ENCODE measurements at places on chromosomes 7 and 10.

DNA sequence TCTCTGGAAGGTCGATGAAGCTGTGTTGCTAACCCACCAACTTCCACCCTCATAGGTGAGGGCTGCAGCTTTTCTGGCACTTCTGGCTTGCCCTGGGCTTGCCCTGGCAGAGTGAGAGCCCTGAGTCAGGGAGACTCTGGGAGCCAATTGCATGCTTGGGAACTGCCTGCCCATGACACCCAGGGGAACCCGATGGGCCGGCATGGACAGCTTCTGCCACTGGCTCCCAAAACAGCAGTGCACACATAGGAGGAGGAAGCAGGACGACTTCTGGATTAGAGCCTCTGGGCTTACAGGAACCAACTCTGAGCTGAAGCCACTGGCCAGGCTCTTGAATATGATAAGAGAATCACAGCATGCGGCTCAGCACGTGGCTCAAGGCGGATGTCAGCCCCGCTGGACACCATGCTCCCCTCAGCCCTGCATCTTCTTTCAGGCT is 135.2 kb upstream of the UNC5B start:
- DNase-seq: peak; percentile 5

DNA sequence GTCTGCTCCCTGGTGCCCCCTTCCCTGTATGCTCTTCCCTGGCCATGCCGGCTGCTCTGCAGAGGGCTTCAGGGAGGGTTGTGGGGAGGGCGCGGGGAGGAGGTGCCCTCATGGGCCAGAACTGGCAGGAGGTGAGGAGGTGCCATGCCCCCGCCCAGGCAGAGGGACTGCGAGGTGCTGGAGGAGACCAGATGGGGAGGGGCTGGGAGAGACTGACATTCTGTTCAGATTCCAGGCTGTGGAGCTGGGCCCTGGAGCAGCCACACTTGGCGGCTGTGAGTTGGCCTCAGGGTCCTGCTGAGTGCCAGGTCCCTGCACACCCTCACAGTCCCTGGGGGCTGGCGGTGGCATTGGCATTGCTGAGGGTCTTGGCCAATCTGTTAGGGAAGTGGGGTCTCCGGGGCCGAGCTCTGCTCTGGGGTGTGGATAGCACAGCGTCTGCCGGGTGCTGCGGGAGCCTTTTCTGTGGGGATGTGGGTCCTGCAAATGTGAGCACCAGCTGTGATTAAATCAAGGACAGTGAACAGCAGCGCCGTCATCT is 25.4 kb downstream of the INPP5A start:
- DNase-seq: no peak

GRCh38 chr10:111107023-111107422 is 30.2 kb downstream of the ADRA2A start:
- DNase-seq: no peak

DNA sequence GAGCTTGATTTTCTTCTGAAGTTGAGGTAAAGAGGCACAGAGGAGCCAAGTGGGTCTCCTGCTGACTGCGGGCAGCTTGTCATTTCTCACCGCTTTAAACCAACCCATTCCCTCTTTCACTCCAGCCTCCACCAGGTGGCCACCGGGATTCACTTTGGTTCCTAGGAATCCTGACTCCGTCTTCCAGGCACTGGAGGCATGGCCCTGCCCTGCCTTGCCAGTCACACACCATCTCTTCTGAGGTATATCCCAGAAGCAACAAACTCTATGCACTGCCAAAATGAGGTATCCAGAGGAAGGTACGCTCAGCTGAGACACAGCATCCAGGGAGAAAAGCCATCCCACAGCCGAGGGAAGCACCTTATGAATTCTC is 280.8 kb downstream of the TNS3 start:
- no peak for DNase-seq

DNA sequence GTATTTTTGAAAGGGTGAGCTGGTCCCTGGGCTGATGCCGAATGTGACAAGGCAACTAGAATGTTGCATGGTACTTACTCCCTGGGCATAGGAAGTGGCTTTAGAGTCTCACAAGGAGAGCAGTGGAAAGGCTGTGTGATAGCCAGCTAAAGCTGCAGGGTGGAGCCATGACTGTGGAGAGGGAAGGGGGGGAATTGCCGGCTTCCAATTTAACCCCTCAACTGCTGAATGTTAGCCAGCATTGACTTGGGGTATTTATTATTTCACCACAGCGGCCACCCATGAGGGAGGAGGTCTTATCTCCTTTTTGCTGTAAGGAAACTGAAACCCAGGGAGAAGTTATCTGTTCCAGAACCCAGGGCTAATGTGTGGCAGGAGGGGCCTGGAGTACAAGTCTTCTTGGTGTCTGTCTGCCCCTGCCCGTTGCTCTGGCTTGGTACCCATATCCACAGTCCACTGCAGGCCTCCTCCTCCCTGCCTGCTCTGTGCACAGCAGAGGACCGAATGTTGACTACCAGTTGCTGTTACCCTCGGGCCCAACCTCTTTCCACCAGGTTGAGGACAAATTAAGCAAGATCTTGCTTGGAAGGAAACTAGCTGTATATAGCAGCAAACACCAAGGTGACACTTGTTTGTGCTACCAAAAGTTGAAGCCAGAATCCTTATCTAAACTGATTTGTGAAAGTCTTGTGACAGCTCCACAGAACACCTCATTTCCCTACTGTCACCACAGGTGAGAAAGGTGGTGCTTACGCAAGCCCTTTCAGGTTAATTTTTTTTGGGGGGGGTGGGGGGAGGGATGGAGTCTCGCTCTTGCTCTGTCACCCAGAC is 37.6 kb downstream of the WBP1L start:
- peak; percentile 34 for DNase-seq

DNA sequence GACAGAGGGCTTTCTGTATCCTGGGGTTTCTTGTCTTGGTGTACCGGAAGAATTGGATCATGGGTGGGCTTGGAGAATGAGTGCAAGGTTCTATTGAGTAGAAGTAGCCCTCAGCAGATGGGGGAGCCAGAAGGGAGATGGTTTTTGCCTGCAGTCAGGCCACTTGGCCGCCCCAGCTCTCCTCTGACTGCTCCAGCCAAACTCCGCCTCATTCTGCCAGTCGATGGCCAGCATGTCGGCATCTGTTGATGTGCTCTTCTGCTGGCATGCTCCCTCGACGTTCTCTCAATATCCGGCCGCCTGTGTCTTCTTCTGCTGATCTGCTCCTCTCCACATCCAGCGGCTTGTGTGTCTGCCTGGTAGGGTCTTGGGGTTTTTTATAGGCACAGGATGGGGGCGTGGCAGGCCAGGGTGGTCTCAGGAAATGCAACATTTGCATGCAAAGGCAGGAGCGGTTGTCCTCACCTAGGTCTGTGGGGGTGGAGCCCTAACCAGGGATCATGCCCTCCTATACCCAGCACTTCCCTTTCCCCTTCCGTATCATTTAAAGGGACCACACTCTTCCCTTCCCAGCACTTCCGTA is 40.2 kb upstream of the TNS3 start:
- DNase-seq: no peak

DNA sequence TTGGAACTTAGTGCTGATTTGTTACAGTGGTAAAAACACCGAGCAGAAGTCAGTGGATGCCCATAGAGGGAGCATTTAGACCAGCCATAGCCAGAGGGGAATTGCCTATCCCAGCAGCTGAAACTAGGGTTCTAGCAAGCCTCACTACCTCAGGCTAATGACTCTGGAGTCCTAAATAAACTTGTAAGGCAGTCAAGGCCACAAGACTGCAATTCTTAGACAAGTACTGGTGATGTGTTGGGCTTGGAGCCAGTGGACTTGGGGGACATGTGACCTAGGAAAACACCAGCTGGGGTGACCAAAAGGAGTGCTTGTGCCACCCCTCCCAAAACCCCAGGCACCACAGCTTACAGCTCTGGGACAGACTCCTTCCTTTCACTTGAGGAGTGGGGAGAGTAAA is 209.0 kb downstream of the MAGI2 start:
- no peak for DNase-seq

DNA sequence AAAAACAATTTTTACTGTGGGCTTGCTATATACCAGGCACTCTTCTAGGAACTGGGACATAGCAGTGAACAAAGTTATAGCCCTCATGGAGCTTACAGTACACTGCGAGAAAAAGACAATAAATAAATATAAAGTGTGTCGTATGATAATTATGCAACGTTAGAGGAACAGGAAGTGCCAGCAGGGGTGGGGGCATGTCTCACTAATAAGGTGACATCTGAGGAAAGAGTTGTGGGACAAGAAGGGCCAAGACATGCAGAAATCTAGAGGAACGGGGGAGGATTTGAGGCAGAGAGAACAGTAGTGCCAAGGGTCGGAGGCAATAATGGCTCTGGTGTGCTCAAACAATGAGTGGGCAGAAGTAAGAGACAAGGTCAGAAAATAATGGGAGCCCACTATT is 52.8 kb downstream of the LMBR1 start:
- DNase-seq: no peak

GRCh38 chr10:130404476-130405055 is 268.4 kb downstream of the GLRX3 start:
- no peak for DNase-seq

- DNase-seq: no peak
Measured at GRCh38 chr7:21191321-21192073, 236.4 kb upstream of the SP4 start.

DNA sequence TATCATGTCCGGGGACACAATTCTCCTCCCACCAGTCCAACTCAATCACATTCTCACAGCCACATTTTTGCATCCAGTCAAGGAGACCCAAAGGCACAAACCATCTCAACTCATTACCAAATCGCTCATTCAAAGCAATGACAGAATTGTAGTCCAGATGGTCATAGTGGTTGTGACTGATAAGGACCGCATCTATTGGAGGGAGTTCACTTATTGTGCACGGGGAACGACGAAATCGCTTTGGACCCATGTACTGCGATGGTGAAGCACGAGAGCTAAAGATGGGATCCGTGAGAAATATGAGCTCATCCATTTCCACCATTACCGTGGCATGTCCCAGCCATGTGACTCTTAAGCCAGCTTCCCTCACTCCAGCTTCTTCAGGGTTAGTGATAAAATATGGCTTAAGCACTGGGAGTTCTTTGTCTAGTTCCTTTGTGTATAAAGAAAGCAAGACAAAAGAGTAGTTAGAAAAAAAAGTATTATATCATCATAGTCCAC is 29.1 kb downstream of the NAPEPLD start:
- DNase-seq: no peak

DNA sequence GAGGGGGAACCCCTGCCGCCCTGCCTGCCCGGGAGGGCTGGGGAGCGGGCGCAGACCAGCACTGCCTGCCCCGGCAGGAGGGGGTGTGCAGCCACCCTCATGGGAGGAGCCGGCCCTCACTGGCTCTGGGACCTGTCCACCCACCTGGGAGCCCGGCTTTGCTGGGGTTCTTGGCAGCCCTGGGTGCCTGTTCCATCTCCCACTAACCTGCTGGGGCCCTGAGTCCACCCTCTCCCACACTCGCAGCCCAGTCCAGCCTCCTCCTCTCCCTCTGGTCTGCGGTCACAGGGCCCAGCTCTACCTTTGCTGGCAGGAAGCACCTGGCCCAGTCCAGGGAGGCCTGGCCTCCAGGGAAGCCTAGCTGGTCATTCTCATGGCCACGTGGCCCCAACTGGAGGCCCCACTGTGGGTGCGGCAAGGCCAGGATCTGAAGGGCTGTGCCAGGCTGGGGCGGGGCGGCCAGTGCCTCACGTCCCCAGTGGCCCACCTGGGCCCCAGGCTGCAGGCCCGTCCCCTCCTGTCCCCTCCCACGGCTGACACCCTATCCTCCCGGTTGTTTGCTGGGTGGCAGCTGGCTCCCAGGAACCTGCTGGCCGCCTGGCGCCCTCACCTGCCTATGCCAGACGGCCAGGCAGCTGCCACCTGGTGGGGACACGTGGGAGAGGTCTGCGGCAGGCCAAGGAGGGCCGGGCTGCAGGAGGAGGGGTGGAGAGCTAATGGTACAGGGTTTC is at the start of gene TMEM184A:
Gene TMEM184A, minus strand, starts transcription at position 393 of the 731 bp plus-strand sequence. CDS start 721 bp downstream, outside the sequence.
- DNase-seq: peak; percentile 89

GRCh38 chr7:63927261-63927660 is 71.4 kb upstream of the ZNF722 start:
- DNase-seq: no peak

DNA sequence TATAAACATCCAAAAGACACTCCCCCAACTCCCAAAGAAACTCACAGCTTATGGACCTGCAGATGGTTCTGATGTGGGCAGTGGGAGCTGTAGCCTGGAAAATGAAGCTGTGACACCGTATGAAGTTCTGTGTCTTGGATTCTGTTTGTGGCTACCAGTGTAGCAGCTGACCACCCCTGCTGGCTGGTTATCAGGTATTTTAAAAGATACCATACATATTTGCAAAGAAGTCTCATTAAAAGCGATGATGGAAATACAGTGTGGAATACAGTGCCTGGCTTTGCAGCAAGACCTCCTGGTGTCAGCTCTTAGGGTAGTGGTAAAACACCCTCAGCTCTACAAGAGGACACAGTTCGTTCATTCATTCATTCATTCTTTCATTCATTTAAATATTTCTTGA is 194.3 kb upstream of the PRKCQ start:
- DNase-seq: no peak

- no peak for DNase-seq
Measured at GRCh38 chr7:99090771-99091542, 53.0 kb downstream of the SMURF1 start.

DNA sequence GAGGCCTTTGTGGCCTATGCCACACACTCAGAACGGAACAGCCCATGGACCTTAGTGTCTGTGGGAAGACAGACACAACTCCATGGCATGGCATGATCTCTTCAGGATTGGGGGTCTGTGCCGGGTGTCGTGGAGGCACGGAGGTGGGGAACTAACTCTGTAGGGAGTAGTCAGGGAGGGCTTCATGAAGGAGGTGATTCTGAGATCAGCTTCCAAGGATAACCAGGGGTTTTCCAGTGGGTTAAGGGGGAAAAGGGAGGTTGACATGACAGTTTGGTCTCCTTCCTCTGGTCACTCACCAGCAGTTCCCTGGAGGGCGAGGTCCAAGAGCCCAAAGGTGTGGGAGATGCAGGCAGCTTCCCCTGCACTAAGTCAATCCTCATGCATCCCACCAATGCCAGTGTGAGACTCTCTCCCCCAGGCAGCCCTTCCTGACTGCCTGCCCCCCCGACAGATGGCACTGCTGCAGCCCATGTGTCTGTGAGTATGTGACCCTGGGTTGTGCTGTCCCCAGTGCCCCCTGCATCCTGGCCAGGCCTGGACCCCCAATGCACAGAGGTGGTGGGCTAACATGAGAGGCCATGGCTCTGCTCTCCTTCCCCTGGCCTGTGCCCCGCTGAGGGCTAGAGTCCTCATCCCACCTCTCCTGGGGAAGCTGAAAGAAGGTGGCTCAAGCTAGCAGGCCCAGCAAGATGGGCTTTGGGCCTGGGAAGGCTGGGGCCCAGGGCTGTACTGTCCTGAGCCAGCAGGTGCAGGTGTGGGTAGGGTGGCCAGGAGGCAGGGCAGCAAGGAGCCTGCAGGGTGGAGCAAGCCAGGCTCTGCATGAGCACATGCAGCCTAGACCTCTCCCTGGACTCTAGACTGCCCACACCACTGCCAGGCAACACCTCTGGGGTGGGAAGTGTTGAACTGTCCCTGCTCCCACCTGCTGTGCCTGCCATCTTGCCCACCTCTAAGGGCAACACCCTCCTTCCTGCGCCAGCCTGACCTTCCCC is 39.7 kb downstream of the RASGEF1A start:
- no peak for DNase-seq

DNA sequence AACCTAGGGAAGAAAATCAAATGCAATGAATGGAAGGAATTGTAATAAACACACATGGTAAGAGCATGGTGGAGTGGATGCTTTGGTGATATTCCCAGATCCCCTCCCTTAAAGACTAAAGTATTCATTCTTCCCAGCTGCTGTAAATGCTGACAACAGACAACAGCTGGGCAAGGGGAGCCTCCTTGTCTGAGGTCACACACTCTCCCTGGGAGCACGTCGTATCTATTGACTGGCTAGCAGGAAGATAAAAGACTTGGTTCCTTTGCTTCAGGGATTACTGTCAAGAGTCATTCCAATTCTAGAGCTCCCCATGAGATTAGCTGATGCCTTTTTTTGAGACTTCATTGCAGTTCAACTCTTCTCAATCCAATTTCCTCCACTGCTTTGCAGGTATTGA is 443.5 kb upstream of the ETV1 start:
- no peak for DNase-seq
